ENCODE measurements at places on chromosomes 13 and 19.

DNA sequence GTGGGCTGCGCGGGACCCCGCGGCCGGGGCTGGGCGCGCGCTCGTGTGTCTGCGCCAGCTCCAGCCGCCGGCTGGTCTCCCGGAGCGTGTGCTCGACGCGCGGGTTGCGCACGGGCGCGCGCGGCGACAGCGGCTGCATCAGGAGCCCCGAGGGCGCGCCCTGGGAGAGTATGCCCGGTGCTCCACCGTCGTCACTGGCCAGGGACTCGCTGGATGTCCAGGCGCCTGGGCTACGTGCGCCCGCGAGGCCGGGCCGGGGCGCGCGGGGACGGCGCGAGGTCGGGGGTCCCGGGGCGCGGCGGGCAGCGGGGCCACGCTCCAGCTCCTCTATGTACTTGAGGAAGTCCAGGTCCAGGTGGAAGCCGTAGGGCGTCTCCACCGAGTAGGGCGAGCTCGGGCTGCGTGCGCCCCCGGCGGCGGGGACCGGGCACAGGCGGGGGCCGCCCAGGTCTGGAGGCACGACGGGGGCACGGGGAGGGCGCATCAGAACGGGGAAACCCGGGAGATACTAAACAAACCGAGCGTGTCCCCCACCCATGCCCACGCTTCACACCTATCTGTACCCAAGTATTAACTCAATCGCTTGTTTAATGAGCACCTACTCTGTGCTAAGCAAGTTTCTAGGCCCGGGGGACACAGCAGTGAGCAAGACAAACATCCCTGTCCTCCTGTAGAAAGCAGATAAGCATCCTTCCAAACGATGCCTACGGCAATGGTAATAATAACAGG lies 7.6 kb downstream of the KANK3 start:
- peak; percentile 9 for DNase-seq

DNA sequence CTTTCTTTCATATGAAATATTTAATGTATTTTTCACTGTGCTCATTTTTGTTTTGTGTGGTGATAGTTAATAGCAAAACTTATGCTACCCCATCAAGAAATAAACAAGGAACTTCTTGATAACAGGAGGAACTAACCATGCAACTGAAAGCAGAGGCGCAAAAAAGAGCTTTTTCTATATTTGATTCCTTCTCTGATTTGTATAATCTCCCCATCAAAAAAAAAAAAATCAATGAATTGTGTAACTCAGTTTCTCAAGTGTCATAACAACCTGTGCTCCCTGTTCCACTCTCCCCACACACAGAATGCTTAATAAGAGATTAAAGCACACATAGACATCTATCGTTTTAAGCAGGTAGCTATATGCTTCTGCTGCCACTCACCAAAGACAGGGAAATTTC lies 67.3 kb upstream of the MED4 start:
- no peak for DNase-seq

DNA sequence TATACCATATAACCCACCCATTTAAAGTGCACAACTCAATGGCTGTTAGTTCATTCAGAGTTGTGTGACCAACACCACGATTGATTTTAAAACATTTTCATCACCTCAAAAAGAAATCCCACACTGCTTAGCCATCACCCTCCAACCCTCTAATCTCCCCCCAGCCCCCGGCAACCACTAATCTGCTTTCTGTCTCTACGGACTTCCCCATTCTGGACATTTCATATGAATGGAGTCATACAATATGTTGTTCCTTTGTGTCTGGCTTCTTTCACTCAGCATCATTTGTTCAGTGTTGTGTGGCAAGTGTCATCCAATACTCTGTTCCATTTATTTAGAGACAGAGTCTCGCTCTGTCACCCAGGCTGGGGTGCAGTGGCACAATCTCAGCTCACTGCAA lies 4.0 kb upstream of the PNMA8B start:
- no peak for DNase-seq

DNA sequence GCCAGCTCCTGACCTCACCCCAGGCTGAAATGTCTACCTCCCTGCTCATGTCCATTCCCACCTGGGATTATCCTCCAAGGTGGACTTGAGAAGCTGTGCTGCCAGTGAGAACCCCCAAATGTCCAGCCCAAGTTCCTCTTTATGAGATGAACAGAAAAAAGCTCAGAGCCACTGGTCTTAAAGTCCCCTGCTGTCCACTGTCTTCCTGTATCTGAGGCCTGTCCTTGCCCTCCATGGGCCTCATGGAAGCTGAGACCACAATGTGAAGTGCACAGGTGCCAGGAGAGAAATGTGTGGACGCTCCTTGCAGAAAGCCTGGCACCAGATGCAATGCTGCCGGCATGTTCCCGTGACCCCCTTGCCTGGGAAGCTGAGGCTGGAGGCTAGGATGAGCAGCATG lies 3.3 kb upstream of the AMER2 start:
- DNase-seq, result no peak

GRCh38 chr13:112905990-112906641 lies 62.9 kb upstream of the MCF2L start:
- no peak for DNase-seq

- DNase-seq, result no peak
These were observed 241.9 kb downstream of the UQCRFS1 start for GRCh38 chr19:28971049-28971448.

DNA sequence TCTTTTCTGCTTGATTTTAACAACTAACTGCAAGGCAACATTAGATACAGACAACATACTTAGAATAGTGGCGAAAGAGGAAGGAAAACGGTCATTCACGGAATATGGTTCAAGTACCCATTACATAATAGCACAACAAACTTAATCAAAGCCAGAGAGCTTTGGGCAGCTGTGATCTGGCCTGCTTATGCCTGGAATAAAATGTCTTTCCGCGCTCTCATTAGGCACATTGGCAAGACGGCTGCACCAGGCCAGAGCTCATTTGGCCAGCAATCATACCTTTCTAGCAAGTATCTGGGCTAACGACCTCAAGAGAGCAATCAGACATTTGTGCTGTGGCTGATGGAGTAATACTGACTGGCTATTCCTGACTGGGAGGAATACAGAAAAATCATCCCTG lies 112.8 kb downstream of the NALCN start:
- no peak for DNase-seq

GRCh38 chr19:45764945-45765701 lies 3.9 kb downstream of the SIX5 start:
- DNase-seq, result no peak

DNA sequence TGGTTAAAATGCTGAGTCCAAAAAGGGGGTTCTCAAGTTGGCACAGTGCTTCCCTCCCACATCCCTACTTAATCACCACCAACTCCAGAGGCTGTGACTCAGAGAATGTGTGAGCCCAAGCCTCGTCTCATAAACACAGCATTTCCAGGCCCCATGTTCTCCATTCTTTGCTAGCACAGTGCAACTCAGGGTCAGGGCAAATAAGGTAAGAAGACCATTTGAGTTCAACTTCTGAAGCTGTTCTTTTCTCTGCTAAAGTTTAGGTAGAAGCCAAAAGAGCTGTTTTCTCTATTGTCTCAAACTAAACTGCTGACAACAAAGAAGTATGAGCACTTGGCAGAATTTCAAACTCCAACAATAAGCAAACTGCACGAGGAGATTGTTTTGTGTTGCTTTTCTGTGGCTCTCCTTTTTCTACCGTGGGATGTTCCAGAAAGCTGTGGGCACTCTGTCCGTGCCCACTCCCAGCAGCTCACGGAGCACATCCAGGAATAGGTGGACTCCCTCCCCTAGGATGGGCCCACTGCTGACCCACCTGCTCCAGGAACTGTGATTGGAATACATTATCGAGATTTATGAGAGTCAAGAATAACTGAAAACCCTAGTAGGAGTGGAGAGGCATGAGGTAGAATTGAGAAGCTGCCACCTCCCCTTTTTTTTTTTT lies 494.3 kb downstream of the COG6 start:
- no peak for DNase-seq

DNA sequence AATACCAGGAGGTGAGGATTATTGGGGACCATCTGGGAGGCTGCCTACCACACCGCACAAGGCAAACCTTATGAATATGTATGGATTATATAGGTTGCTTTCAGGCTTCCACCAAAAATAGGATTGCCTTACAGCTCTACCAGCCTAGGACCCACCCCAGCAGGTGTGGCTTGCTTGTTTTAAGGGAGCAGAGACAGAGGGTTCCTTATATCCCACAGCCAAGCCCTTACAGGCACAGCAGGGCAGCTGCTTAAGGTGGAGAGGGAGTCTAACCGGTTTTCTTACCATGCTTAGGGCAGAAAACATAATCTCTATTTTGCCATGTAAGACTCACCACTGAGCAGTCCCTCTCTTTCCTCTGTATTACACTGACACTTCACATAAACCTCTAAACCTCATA lies 16.1 kb upstream of the TTYH1 start:
- no peak for DNase-seq

GRCh38 chr13:52022356-52022755 lies 2.1 kb upstream of the UTP14C start:
- DNase-seq, result no peak

DNA sequence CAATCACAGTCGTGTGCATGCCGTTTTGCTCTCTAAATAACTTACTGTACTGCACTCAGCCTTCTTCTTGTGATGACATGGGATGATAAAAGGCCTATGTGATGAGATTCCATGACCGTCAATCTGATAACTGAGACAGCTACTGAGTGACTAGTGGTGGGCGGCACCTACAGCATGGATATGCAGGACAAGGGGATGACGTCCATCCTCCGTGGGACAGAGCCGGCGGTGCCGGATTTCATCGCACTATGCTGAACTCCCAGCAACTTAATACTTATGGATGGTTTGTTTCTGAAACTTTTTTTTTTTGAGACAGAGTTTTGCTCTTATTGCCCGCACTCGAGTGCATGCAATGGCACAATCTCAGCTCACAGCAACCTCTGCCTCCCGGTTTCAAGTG lies 146.8 kb upstream of the TSHZ3 start:
- no peak for DNase-seq

DNA sequence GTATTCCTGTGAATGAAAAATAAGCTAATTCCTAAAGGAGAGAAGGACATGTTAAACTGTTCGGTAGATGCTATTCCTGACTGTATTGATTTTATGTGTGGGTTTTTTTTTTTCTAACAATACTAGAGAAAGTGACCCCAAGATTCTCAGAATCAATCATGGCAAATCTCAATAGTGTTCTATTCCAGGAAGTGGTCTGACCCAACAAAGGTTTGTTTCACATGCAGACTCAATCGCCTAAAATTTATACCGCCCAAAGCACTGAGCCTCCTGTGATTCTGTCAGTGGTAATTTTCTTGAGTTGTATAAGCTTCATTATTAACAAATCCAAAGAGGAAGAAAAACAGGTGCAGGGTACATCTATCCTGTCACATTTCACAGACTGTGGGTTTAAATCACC lies 293.7 kb downstream of the SUCLA2 start:
- no peak for DNase-seq

DNA sequence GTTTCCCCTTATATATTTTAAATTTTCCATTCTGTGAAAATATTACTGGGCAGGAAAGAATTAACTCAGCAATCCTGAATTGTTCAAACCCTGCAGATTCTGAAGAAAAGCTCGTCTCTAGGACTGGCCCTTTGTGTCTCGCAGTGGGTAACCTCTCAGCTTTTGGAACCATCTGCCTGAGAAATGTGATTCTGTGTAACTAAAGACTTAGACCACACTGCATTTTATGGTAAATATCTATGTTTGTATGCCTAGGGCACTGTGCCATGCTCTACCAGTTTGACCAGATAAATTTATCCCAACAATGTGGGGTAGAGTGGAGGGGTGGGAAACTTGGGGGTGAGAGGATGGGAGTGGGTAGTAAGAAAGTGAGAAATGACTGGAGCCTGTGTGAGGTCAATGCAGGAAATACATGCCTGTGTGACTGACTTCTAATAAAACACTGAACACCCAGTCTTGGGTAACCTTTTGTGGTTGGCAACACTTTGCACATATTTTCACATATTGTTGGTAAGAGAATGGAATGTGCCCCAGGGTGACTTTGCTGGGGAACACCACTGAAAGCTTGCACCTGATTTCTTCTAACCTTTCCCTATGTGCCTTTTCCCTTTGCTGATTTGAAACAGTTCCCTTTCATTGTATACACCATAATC lies 1181.9 kb downstream of the OLFM4 start:
- DNase-seq, result no peak

DNA sequence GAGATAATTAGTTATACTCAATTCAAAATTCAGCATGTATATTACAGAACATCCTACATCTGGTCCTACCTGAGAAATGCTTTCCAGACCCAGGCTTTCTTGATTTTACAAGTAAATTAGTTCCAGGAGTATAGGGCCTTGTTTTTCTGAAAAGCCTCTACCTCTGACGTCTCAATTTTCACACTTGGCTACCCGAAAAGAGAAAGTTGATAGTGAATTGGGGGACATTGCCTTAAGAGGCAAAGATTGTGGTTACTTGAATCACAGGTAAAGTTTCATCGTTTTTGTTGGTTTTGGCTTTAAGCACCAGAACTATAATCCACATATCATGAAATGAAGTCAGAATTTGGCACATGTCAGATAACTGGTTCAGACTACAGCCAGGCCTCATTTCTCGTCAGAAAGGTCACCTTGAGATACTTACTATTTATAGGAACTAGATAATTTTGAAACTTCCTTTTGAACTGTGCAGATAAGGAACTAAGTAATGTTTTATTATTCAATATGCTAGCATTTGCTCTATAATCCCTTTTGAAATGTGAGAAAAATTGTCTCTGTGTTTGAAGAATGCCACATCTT lies 30.8 kb downstream of the FAM124A start:
- DNase-seq, result no peak

- DNase-seq, result no peak
These were observed 704.7 kb downstream of the DIAPH3 start for GRCh38 chr13:59458908-59459579.

DNA sequence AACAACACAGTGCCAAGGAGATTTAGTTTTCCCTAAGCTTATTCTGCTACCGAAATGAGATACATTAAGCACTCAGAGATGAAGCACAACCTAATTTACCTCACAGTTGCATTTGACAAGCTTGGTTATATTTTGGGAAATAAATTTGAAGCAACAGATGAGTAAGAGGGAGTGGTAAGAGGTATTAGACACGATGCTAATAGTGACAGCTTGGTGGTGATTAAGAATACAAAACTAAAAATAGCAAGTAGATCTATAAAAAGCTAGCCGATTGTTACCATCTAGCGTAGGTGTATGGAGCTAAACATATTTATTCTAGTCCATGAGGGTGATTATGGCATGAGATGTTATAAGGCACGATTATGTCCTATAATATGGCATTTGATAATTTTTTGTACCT lies 208.5 kb downstream of the PCCA start:
- DNase-seq, result no peak

DNA sequence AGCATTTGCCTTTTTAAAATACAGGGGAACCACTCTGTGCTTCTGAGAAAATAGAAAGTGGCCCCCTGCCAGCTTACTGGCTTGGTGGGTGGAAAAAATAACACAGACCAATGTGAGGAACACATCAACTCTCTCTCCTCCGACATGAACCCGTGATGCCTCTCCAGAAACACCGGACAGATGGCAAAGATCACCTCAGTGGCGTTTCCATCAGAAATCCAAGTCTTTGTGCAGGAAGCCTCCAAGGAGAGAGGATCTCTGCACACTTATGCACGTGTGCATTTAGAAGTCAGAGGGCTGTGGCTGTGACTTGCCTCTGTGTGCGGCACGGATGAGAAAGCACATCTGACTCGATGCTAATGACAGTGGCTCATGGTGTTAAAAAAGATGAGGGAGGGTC lies 112.3 kb upstream of the KLF12 start:
- DNase-seq, result no peak

GRCh38 chr19:46859637-46860124 lies 1.1 kb upstream of the ARHGAP35 start:
- no peak for DNase-seq
